Stimulated activated CD8-positive, alpha-beta memory T cell treated with anti-CD3 and anti-CD28 coated beads, Interleukin-4, amount 100 ng/mL, for 1 hour (primary cell): ENCODE measurements at places on chromosomes 1 and 21.

- no peak for DNase-seq
Observed at GRCh38 chr1:201076092-201076491, 36.1 kb downstream of the CACNA1S start.

- no peak for DNase-seq
Observed at GRCh38 chr1:57963581-57963980, 539.7 kb upstream of the DAB1 start.

- DNase-seq, result no peak
Observed at GRCh38 chr1:214707306-214708087, 104.5 kb downstream of the CENPF start.

DNA sequence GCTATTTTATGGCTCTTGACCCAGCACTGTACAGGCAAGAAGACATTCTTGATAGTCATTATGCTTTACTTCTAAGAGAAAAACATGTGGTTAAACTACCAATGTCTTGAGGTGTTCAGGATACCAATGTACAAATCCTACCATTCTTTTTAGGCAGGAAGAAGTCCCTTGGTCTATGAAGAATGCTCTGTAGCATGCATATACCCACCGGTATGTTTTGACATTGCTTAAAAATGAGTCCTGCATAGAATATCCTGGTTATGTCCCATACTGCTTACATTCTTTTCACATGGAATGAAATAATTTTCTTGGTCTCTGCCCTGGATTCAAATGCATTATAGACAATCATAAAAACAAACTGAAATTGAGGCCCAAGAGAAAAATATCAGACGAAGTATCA lies 4.8 kb downstream of the KRTAP27-1 start:
- DNase-seq, result no peak

- no peak for DNase-seq
Observed at GRCh38 chr1:58849551-58849950, 65.7 kb upstream of the JUN start.

DNA sequence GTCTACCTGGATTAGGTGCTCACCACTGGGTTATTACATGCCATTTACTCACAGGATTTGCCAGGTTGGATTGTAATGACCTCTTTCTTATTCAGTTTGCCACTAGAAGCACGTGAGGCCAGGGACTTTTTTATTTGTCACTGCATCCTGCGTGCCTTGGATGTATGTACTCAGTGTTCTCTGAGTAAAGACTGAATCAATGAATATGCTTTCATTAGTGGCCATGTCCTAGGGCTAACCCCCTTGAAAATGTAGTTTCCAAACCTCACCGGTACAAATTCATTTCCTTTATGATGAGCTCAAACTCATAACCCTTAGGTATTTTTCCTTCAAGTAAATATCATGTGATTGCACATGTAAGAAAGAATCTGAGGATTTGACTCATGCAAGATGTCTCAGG lies 1.3 kb upstream of the ZP4 start:
- no peak for DNase-seq

DNA sequence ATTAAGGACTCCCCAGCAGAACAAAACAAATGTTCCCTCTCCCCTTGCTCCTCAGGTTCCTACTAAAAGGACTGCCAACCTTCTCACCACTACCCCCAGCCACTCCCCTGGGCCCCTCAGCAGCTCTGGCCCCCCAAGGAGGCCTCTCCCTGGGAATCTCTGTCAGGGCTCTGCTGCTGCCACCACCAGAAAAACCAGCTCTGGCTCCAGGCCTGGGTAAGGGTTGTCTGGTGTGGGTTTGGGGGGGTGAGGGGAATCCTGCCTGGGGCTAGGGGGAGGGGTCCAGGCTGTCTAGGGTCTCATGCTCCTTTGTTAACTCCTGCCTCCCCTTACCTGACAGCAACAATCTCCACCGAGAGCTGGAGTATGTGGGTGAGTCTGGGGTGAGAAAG lies 4.8 kb downstream of the NECTIN4 start:
- DNase-seq, result no peak

DNA sequence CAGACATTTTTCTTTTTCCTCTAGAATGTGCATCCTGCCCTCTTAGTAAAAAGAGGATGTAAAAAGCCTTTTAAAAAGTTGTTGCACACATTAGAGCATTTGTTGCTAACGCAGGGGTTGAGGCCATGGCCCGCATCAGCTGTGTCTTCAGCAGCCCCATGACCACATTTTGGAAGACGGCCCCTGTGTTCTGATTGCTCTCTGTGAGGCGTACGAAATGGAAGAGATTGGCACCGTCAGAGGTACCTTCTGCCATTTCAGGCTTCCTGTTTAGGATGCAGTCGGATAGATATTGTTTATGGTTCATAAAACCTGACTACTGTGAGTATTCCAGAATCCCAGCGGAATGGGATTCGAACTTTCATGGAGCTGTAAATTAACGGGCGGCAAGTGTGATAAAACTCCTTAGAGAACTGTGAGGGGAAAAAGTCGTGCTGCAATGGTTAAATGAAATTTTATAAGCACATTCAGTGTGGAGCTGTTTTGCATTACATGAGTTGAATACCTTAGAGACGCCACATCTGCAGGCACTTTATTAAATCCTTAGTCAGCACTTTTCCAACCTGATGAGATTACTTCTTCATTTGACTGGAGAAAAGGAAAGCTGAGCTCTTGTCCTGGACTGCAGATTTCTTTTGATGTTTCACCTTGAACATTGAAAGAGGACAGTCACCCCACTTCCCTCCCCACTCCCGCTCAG lies 273.9 kb downstream of the TM2D1 start:
- no peak for DNase-seq

DNA sequence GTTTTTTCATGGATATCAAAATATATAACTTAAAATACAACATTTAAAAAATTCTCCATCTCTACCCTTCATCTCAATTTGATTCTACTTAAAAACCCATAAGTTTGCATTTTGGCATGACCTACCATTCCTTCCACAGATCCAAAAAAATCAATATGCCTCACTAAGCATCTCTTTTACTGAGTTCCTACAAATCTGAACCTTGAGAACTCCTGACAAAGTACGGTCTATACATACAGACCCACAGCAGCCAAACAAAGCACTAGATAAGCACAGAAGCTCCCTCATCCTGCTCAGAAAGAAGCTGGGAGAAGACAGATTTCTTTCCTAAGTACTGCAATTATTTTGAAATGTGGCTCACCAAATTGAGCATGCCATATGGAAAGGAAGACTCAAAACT lies 167.5 kb downstream of the KCNT2 start:
- DNase-seq, result no peak

DNA sequence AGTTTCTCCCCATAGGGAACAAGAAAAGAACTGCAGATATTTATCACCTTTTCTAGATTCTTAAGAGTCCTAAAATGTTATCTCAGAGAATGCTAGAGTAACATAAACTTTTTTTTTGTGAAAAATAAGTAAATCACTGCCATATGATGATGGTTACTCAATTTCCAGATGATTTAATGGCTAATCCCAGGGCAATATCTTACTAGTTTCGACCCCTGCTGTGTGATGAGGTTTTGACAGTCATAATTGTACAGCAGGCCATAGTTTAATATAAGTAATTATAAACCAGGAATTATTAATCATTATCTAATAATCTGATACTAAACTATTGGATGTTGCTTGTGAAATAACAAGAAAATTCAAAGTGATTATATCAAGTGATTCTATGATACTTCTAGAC lies 210.6 kb downstream of the HLX start:
- DNase-seq, result no peak

DNA sequence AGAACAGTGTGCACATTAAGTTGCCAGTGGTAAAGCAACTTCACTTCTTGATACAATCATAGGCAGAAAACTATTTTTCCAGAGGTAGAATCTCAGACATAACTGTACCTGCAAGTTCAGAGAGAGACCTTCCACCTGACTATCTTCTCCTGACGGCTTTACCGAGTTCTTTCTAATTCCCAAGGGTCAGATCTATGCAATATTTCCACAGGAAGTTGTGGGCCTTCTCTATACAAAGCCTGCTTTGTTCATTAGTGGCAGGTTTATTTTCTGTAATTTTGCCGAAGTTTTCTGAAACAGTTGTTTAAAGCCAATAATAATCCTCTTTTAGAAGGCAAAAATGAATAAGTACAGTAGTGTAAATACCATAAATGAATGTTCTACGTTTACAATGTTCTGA lies 58.2 kb upstream of the RCC1 start:
- no peak for DNase-seq

DNA sequence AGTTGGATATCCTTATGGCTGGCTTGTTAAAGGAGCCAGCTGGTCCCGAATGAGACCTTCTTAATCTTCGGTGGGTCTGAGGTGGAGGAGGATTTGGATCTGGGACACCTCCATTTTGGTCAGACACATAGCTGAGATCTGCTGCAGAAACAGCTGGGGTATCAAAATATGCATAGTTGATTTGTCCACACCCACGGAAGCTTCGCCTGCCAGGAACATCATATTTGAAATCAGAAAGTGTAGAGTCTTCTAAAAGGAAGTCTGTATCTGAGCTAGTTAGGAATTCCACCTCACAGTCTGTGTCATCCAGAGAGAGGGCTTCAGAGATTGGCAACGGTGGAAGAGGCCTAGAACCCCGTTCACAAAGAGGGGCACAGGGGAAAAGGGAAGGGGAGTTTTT lies 12.3 kb downstream of the ERRFI1 start:
- no peak for DNase-seq

GRCh38 chr1:240562111-240562590 lies 49.8 kb downstream of the GREM2 start:
- no peak for DNase-seq

GRCh38 chr1:64051796-64052195 lies 151.6 kb upstream of the UBE2U start:
- DNase-seq, result no peak

- no peak for DNase-seq
Observed at GRCh38 chr1:31302709-31303441, 6.0 kb downstream of the ZCCHC17 start.

GRCh38 chr1:14811573-14811972 lies 213.1 kb downstream of the KAZN start:
- no peak for DNase-seq

DNA sequence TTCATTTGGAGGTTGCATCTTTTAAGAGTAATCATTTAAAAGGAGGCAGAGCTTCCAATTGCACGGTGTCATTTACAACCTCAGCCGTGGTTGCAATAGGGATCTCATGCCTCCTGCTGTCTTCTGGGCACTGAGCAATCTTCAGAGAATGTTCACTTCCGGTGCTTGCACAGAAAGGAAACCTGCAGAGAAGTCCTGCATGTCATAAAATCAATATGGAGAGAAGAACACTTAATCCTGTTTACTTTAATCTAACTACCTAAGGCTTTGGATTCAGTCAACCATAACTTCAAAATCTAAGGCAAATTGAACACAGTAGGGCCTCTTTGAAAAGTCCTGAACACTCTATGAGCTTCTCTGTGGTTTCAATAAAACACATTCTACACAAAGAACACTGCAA lies 11.3 kb upstream of the MAP10 start:
- DNase-seq, result no peak

GRCh38 chr21:26041431-26042180 lies 129.0 kb downstream of the APP start:
- DNase-seq, result no peak

DNA sequence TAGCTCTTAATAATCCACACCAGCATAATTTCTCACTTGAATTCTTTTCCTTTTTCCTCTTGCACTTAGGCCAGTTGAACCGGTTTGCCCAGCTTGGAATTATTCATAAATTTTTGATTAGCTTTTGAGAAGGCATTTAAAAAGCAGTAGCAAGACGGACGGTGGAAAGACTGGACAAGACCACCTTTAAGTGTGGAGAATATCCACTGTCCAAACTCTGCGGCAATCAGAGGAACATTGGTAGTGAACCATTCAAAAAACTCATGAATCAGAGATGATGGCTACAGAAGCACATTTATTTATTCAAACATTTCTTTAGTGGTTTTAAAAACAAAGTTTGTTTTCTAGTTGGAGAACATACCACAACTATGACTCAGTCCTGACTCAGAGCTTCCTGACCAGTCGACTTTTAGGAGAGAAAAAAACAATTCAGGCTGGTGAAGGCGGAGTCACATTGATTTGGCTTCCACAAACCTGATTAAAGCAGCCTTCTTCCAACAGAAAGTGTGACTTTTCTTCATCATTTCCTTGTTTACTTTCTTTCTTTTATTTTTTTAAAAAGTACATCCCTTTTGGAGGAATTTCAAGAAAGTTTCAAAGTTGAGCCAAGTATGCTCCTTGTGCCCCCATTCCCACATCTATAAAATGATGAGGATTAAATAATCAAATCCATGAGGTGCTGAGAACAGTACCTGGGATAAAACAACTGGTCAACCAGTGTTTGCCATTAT lies 128.8 kb downstream of the ADSS2 start:
- DNase-seq, result no peak

- no peak for DNase-seq
Observed at GRCh38 chr21:46482225-46482845, 23.6 kb downstream of the DIP2A start.

- DNase-seq, result no peak
Observed at GRCh38 chr1:19662313-19662712, 2.4 kb upstream of the HTR6 start.

- no peak for DNase-seq
Observed at GRCh38 chr21:32705901-32706300, 21.9 kb downstream of the SYNJ1 start.

DNA sequence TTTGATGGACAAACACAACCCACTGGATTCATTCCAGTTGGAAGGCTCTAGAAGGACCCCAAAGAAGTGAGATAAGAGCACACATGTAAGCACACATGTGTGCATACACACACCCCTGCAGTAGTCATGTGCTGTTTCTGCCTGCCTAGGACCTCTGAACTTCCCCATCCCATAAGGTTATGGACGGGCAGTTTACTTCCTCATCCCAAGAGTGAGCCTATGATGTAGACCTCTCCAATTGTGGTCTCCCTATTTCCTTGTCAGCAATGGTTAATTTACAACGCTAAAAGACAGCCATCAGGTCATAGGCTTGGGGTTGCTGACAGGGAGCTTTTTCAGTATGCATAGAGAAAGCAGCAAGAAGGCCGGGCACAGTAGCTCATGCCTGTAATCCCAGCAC lies 15.4 kb upstream of the ADAR start:
- DNase-seq, result no peak

- no peak for DNase-seq
Observed at GRCh38 chr21:23008601-23009202, 2010.5 kb downstream of the NCAM2 start.

DNA sequence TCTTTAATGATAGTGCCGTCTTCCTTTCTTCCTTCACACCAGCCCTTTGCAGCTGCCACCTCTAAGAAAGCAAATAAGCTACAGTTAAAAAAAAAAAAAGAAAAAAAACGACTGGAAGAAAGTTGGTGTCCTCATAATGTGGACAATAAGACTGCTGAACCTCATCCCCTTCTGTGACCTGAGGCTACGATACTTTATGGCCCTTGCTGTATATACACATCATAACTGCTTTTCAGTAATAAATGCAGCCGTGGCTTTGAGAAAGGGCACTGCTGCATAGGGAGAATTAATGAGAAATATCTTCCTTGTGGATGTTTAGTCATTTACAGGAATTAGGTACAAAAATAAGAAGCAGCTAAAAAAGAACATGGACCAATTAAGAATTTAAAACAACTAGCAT lies 333.8 kb upstream of the ADGRL2 start:
- no peak for DNase-seq
